Kidney epithelial cell (primary cell): ENCODE measurements at places on chromosomes 16 and 17. TPM values are rescaled to one million over a fixed set of nuclear protein-coding genes. Genes with fewer than 3 reads are reported as not detected.

GRCh38 chr17:70295731-70296130, 126.4 kb downstream of the KCNJ2 start:
- no peak for DNase-seq

The SDR42E1 gene
- 9.5 and 15.0 TPM in 2 replicates for total RNA-seq

GRCh38 chr17:66943484-66943883, 21.0 kb upstream of the CACNG4 start:
- no peak for DNase-seq

The PLXDC1 gene
- total RNA-seq, result under 0.01 and 0.67 TPM in 2 replicates

GRCh38 chr16:4535627-4536108, 2.9 kb downstream of the CDIP1 start:
- no peak for DNase-seq

GRCh38 chr17:48004983-48005382, 32.6 kb downstream of the COPZ2 start:
- DNase-seq, result no peak

The TBC1D28 gene
- total RNA-seq, result not detected in 2 replicates
